ENCODE measurements at places on chromosomes 1 and 21.

- no peak for DNase-seq
These were observed 43.5 kb downstream of the PRKAA2 start for GRCh38 chr1:56688522-56689026.

- DNase-seq: no peak
These were observed 89.1 kb upstream of the COL24A1 start for GRCh38 chr1:86245566-86246190.

DNA sequence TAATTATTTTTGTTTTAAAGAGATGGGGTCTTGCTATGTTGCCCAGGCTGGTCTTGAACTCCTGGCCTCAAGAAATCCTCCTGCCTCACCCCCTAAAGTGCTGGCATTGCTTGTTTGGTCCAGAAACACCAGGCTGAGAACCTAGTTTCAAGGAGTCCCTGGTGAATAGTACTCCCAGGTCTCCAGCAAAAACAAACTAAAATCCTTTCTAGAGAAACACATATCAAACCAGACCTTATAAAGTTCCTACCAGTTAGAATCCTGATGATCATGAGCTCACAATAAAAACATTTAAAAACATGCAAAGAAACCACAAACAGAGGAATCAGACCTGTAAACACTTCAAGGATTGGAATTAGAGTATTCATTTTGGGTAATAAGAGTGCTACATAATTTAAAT, 34.4 kb upstream of the PADI1 start:
- no peak for DNase-seq

GRCh38 chr1:228021355-228022030, 14.7 kb downstream of the WNT3A start:
- no peak for DNase-seq

- no peak for DNase-seq
These were observed 264.5 kb downstream of the OLFM3 start for GRCh38 chr1:101732261-101732660.

- DNase-seq: no peak
These were observed 46.7 kb downstream of the KIFAP3 start for GRCh38 chr1:170027760-170028159.

- no peak for DNase-seq
These were observed 3.3 kb downstream of the OMA1 start for GRCh38 chr1:58543260-58543659.

DNA sequence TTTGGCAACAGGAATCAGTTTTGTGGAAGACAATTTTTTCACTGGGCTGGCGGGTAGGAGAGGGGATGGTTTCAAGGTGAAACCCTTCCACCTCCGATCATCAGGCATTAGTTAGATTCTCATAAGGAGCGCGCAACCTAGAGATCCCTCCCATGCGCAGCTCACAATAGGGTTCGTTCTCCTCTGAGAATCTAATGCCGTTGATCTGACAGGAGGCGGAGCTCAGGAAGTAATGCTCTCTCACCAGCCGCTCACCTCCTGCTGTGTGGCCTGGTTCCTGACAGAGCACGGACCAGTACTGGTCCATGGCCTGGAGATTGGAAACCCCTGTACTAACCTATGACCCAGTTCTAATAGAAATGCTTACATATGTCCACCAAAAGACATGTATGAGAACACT, 96.6 kb upstream of the KIAA1614 start:
- DNase-seq: no peak

DNA sequence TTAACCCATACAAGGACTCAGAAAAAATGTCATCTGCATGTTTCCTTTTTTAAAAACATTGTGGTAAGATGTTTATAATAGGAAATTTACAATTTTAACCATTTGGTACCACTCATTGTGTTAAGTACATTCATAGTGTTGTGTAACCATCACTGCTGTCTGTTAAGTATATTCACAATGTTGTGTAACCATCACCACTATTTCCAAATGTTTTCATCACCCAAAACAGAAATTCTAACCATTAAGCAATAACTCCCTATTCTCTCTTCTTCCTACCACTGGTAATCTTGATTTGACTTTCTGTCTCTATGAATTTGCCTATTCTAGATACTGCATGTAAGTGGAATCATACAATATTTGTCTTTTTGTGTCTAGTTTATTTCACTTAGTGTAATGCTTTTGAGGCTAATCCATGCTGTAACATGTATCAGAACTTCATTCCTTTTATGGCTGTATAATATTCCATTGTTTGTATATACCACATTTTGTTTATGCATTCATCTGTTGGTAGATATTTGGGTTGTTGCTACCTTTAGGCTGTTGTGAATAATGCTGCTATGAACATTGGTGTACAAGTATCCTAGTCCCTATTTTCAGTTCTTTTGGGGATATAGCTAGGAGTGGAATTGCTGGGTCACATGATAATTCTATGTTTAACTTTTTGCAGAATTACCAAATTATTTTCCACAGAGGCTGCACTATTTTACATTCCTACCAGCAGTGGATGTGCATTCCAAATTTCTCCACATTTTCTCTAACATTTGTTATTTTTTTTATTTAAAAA, 14.1 kb downstream of the HIPK1 start:
- no peak for DNase-seq

GRCh38 chr1:107430540-107431228, 289.8 kb downstream of the NTNG1 start:
- no peak for DNase-seq

GRCh38 chr1:17123196-17124045, 4.2 kb upstream of the PADI2 start:
- no peak for DNase-seq

- no peak for DNase-seq
These were observed 187.8 kb upstream of the OLFM3 start for GRCh38 chr1:102184477-102184876.

DNA sequence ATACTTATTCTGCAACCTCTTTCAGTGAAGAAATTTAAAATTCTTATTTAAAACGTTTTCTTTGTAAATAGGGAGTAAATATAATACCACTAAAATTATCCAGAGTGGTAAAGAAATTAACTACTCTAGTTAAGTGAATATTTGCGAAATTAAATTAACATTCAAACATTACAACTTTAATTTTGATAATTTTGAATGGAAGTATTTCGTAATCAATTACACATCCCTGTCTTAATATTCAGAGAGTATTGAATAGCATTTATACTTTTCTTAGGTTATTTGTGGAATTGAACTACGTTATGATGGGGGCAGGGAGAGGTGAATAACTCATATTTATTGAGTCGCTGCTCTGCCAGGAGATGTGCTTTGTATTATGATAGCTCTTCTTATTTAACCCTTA, 96.3 kb upstream of the KIF26B start:
- no peak for DNase-seq

DNA sequence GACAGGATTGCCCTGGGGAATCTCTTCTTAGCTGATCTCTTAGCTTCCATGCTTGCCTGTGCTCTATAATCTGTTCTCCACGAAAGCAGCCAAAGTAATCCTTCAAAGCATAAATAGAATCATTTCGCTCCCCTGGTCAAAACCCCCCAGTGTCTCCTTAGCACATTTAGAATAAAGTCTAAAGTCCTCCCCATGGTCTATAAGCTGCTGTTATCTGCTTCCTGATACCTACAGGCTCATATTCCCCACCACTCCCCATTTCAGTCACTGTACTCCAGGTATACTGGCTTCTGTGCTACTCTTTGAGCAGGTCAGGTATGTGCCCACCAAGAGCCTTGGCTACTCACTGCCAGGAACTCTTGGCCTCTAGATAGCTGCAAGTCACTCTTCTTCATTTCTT, 2.9 kb downstream of the S100A12 start:
- no peak for DNase-seq

GRCh38 chr1:224175617-224176016, 7.4 kb upstream of the DEGS1 start:
- DNase-seq: no peak

DNA sequence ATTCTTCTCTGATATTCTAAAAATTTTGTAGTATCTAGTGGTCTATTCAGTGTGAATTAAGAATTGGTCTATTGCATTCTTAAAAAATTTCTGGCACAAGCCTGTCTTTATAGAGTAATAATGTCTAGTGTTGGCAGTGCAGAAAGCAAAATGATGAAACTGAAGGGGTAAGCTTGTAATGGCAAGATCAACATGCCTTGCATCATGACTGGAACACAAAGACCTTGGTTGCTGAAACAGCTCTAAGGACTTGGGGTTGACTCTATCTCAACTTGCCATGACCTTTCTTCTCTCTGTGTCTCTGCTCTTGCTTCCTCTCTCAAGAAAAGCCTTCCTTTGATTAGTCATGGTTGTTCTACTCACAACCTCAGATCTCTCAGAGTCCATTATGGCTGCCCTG, 46.8 kb upstream of the PROX1 start:
- DNase-seq: no peak

GRCh38 chr1:58812926-58813325, 29.1 kb upstream of the JUN start:
- DNase-seq: no peak

GRCh38 chr1:82903626-82904025, 1095.3 kb downstream of the TTLL7 start:
- no peak for DNase-seq

DNA sequence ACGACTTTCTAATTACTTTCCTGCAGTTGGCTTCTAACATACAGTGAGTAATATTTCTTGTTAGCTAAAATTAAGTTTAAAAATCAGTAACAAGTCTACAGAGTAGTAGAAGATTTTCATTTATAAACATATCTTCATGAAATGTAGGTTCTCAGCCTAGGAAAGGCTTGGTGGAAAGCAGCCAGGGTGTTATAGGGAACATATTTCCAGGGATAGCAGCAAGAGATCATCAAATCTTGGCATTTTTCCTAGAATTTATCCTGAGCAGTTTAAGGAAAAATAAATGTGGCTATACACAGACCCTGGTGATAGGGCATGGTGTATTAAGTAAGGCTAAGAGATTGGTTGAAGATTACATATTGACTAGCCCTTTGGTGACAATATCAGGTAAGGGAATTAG, 203.5 kb upstream of the NEGR1 start:
- DNase-seq: no peak

- DNase-seq: no peak
These were observed 185.1 kb upstream of the CAMK1G start for GRCh38 chr1:209398313-209398991.

DNA sequence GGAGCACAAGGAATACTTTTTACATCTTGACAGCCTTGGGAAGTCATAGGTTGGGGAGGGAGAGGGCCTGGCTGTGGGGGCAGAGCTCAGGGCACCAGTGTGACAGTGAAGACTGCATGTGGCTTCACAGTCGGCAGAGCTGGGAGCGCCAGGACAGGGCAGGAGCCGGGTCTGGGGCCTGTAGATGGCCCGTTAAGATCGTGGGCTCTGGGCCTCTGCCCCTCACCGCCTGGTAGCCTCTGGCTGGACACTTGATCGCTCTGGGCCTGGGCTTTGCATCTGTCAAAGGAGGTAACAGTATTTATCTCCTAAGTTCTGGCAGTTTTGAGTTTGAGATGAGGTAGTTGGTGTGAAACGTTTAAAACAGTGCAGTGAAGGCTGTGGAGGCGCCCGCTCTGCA, 4.8 kb downstream of the SLX9 start:
- no peak for DNase-seq

GRCh38 chr1:16367258-16367967, 371 bp downstream of the SZRD1 start:
- peak; percentile 74 for DNase-seq

- no peak for DNase-seq
These were observed 58.7 kb upstream of the LRRN2 start for GRCh38 chr1:204744107-204744779.

DNA sequence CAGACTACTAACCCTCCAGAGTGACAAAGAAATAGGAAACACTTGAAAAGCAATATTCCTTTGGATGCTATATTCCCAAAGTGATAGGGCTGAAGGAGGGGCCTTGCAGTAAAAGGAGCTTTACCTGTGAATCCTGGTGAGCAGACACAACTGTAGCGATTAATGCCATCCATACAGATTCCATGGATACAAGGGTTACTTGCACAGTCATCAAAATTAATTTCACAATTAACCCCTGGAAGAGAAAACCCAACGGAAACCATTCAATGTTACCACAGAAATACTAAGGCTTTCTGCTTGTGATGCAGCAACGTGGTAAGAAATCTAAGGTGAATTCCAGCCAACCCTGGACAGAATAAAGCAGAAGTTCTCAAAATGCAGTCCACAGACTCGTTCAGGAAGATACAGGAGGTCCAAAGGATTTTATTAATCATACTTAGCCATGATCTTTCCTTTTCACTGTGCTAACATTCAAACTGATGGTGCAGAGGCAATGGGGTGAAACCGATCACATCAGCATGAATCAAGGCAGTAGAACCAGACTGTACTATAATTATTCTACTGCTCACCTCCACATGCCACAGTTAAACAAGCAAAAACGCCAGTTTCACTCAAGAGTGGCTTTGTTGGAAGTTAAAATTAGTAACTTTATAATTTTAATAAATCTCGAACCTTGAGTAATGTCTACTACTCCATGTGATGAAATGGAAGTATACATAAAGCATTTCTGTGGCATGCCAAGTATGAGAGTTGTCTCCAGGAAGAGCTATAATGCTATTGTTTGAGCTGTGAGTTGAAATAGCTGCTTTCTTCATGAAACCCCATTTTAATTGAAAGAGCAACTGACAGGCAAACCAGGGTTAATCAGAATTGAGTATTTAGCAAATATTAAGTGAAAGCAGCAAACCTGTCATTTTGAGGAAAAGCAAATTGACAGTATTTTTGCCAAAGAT, 63.2 kb upstream of the ADAM30 start:
- no peak for DNase-seq

- DNase-seq: no peak
These were observed 35.3 kb upstream of the NGF start for GRCh38 chr1:115373305-115373704.

GRCh38 chr1:154755858-154756730, 114.0 kb downstream of the KCNN3 start:
- DNase-seq: no peak

DNA sequence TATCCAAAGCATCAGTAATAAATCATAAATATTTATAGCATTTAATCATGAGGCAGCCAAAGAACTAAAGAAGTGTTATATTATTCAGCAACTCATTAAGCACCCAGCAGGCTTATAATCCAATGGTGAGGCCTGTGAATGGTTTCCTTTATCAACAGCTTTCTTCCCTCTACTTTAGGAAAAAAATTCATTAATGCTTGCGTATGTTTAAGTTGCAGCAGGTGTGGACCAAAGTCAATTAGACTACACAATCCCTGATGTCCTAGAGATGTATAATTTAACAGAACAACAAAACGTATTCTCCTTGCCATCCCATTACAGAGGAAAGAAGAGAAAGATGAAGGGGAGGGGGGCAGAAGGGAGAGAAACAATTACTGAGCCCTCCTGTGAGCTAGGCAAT, 87.7 kb upstream of the MAGI3 start:
- no peak for DNase-seq

DNA sequence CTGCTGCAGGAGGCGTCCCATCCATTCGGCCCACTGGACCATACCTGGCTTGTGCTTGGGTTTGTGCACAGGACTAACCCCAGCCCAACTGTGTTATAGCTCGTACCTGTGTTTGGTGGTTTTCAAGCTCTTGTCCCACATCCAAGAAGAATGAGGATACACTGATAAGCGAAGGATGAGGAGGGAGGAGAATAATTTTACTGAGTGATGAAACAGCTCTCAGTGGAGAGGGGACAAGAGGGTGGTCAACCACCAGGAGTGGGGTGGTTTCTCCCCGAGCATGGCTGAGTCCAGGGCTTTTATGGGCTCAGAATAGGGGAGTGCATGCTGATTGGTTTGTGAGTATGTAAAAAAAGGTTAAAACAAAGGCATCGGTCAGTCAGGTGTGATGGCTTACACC, 12.1 kb upstream of the USP48 start:
- no peak for DNase-seq

All from DMS79 (cell line).